ENCODE measurements at places on chromosomes 4 and X.
A peak's percentile ranks its signal among the peaks of the same experiment; 100 is the strongest.

DNA sequence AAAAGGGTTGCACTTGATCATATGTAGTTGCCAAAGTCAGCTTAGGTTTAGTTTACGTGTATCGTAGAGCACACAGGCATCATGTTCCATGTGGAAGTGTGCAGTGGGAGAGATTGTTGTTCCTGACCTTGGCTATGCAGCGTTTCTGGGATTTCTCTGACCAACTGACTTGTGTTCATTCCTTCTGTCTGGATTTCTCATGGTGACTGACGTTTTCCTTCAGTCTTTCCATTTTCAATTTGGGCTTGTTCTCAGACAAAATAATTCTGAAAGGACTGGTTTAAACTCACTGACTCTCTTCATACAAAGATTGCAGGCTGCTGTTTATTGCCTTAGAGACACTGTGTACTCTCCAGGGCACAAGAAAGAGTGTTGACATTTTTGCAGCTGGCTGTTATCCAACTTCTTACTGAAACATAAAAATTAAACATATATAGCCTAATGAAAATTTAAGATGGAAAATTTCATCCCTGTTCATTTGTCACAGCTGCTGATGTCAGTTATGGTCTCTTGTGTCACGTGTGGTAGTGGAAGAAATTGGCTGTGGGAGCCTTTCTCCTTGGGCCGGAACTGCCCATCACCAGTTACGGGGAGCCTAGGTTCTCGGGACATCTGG lies 95.4 kb downstream of the TNIP2 start:
- no peak for DNase-seq

- DNase-seq = peak; percentile 52
These were observed 5.1 kb upstream of the FAT1 start for GRCh38 chr4:186728631-186729271.

DNA sequence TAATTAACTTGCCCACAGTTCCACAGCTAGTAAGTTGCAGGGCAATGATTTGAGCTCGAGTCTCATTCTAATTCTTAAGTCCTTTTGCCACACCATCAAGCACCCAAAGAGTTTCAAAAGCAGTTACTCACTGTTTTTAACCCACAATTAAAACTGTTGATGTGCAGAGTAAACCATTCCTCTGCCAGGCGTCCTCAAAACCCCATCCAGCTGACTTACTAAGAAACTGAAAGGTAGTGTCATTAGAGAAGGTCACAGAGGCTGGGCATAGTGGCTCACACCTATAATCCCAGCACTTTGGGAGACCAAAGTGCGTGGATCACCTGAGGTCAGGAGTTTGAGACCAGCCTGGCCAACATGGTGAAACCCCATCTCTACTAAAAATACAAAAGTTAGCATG lies 121.7 kb downstream of the CHIC2 start:
- DNase-seq = no peak

DNA sequence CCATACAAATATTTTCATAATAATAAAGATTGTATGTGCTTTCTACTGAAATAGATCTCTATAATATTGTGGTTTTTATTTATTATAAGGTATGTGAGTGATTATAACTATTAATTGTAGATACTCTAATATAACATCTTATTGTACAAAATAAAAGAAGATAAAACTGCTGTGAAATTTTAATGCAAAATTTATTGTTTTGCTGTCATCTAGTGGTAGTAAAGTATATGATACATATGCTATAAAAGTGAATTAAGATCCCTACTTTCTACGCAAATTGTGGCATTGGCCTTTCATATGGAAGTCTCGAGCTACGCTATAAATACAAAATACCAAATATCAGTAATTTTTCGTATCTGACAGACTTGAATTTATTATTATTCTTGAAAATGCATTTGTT lies 19.3 kb downstream of the YIPF7 start:
- DNase-seq = no peak

DNA sequence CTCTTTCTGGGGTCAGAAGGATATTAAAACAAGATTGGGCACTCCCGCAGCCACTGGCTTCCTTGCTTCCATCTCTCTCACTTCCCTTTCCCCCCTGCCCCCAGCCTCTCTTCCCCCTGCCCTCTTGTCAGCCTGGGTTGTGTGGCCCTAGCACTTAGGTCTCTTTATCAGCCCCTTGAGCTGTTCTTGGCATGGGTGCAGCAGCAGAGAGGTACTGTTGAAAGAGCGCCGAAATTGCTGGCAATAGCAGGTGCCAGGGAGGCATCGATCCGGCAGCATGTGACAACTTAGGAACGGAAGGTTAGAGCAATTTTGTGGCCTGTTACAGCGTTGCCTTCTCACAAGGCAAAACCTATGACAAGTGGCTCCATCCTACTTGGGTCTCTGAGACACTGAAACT lies 333.1 kb upstream of the IGFBP7 start:
- no peak for DNase-seq

- DNase-seq = no peak
These were observed 1.1 kb upstream of the CCNQ start for GRCh38 chrX:153600032-153600373.

- DNase-seq = no peak
These were observed 97.6 kb upstream of the MAML3 start for GRCh38 chr4:140251571-140251970.

GRCh38 chrX:20513185-20513584 lies 246.5 kb upstream of the RPS6KA3 start:
- DNase-seq = no peak

GRCh38 chrX:131988236-131988635 lies 34.9 kb upstream of the STK26 start:
- DNase-seq = no peak

DNA sequence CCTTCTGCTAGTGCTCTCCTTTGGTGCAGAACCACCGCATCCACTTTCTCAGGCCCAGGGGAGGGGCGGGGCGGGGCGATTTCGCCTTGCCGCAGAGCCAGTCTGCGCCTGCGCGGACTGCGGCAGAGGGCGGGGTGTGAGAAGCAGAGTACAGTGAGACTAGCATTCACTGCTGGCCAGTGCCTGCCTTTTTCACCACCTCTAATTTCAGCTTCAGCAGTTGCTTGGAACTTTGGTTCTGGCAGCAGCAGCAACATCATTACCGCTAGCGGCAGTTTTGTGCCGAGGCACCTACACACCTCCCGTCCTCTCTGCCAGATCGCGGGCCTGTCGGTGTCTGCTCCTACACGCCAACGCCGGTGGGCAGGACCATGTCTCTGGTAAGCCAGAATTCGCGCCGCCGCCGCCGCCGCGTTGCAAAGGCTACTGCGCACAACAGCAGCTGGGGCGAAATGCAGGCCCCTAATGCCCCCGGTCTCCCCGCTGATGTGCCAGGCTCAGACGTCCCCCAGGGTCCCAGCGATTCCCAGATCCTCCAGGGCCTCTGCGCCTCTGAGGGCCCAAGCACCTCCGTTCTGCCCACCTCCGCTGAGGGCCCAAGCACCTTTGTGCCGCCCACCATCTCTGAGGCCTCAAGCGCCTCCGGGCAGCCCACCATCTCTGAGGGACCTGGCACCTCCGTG lies at the start of gene MAGEE1:
Gene MAGEE1, plus strand, starts transcription at position 151 of the 683 bp plus-strand sequence. Its CDS starts 221 bp downstream, at position 372.
- peak; percentile 42 for DNase-seq

GRCh38 chr4:47913330-47913729 lies 1.1 kb downstream of the NFXL1 start:
- no peak for DNase-seq

GRCh38 chr4:123127875-123128274 lies 205.5 kb upstream of the NUDT6 start:
- DNase-seq = no peak

- no peak for DNase-seq
These were observed 203.0 kb upstream of the GEMIN8 start for GRCh38 chrX:14232688-14233087.

DNA sequence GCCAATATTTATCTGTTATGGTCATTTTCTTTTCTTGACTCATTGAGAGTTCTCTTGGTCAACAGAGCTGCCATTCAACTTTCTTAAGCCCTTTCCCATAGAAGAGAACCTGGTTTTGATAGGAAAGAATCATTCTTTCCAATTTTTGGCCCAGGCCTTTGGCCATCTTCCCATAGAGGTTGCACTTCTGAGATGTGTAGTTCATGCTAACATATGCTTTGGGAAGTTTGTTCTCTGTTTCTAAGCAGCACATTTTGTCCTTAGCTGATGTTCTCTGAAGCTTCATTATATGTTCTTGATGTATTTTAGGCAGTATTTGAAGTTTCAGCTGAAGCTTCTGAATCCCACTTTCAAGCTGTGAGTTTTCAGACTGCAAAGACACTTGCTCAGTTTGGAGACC lies 161.1 kb downstream of the VEGFC start:
- no peak for DNase-seq

- no peak for DNase-seq
These were observed 53.4 kb downstream of the ZNF518B start for GRCh38 chr4:10403633-10404445.
